GM18507 (cell line): ENCODE measurements at places on chromosomes 2 and 18.

DNA sequence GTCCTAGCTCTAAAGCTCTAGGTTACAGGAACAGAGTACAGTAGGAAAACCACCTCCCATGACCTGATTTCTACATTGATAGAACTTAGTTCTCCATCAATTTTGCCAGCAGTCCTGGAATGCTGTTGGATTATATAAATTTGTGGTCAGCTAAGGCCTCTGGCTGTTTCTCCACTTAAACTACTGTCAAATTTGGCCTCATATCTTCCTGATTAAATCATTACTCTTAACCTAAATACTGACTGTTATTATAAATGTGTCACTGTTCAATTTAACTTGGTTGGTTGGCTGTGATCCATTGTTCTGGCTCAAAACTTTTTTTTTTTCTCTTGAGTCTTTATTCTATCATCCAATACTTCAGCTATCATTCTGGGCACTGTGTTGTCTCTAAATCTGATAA is 71.2 kb downstream of the TGFA start:
- DNase-seq, result no peak

DNA sequence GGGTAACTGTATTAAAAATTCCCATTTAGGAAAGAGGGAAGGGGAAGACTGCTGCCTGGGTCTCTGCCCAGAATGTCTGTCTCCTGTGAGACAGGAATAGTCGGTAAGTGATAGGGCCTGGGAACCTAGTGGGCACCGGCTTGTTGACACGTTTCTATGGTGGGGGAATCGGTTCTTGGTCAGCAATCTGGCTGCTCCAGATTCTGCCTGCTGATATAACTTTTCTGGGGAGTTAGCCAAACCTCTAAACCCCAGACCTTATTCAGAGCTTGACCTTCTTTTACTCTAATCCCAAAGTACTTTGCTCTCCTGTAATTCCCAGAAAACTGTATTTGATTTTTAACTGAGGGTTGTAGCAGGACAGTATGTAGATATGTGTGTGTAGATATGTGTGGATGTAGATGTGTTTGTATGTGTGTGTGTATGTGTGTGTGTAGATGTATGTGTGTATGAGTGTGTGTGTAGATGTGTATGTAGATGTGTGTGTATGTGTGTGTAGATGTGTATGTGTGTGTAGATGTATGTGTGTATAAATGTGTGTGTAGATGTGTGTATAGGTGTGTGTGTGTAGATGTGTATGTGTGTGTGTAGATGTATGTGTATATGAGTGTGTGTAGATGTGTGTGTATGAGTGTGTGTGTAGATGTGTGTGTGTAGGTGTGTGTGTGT is 61.8 kb upstream of the TXNDC2 start:
- no peak for DNase-seq

GRCh38 chr2:199968126-199968525 is 12.7 kb downstream of the MAIP1 start:
- no peak for DNase-seq

GRCh38 chr2:237431837-237432236 is 17.9 kb upstream of the COL6A3 start:
- DNase-seq, result no peak

- DNase-seq, result no peak
Observed at GRCh38 chr2:48965204-48965603, 189.1 kb downstream of the FSHR start.

- DNase-seq, result no peak
Observed at GRCh38 chr2:239114119-239114581, 266.3 kb downstream of the TWIST2 start.

DNA sequence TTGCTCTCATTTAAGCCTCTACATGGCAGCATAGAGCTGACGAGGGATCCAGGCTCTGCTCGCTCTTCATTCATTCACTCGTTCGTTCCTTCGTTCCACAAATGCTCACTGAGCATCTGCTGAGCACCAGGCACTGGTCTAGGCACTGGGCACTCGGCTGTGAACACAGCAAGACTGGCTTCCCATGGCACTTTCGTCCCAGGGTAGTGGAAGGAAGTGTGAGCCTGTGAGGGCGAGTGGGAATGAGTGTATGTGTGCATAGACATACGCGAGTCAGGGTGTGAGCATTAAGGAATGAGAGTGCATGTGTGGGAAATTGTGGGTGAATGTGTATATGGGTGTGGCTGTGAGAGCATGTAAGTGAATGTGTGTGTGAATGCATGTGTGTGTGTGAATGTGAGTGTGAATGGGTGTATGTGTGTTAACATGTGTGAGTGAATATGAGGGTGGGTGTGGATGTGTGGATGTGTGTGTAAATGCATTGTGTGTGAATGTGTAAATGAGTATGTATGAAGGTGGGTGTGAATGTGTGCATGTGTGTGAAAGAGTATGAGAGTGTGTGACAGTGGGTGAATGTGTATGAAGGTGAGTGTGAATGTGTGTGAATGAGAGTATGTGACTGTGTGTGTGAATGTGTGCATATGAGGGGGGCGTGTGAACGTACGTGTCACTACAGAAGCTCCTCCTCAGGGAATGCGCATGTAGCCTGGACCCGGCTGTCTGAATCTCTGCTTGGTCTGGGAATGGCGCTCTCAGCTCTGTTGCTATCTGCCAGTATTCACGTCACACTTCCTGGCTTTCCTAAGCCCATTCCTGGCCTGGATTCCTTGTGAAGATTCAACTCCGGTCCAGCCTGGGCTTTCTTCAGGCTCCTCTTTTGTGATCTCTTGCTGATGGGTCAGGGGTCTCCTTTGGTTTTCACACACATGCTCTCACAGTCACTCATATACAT is 28.8 kb downstream of the SNORC start:
- DNase-seq, result no peak

DNA sequence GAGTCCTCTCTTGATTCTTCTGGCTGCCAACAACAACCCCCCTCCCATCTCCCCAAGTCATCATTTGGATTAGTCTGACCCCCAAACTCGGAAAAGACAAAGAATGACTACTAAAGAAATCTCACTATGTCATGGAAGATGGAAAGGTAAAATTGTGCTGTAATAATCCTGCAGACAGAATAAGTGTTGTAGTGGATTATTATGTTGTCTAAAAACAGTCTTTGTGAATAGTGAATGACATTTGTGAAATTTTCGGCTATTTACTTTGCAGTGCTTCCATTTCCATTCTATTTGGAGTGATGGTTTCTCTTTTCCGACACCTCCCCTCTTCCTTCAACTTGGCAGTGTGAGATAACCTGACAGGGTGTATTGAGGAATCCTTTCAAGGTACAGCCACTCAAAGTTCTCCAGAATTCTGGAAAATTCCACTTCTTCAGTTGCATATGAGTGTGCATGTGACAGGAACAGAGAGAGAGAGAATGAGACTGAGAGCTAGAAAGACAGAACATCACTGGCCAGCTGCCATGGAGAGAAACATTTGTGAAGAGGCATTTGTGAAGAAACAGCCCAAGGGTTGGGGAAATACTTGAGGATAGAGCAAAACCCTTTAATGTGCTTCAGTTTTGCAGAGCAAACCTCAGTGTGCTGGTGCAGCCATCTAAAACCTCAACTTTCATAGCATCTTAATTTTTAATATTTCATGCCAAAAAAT is 141.9 kb upstream of the DLX2 start:
- no peak for DNase-seq

GRCh38 chr2:203394519-203395227 is 66.5 kb downstream of the ABI2 start:
- DNase-seq, result no peak

- no peak for DNase-seq
Observed at GRCh38 chr18:54263904-54264336, 5.4 kb upstream of the POLI start.

DNA sequence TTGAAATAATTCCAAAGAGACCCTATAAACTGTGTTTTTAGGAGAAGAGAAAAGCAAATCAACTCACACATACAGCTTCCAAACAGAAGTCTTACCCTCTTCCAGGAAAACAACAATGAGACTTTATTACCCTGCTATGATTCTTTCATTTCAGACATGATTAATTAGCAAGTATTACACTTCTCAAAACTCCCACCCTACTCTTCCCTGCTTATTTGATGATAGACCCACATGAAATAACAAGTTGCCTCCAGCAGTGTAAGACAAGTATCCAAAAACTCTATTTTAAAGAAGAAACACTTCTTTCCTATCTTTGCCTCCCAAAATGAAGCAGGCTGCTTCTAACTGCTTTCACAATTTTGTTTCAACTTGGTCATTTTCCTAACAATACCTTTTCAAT is 4.1 kb downstream of the FIGN start:
- DNase-seq, result no peak

GRCh38 chr18:61892683-61893308 is at the start of gene RNF152:
Gene RNF152 (minus strand): TSS chr18:61893007. CDS start chr18:61816463, 76,544 bp downstream.
- no peak for DNase-seq

DNA sequence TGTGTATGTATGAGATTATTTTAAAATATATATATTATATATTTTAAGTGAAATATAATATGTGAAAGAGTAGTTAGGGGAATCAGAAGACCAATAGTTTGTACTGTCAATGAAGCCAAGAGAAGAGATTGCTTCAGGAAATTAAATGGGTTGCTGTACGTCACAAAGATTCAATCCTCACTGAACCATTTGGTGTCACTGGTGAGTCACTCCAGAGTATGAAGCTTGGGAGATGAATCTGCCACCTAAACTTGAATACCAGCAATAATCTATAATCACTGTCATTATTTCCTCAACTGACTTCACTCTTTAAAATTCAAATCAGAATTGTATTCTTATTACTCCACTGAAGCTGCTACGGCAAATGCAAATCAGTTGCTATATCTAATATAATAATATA is 41.9 kb upstream of the SCN9A start:
- DNase-seq, result no peak

DNA sequence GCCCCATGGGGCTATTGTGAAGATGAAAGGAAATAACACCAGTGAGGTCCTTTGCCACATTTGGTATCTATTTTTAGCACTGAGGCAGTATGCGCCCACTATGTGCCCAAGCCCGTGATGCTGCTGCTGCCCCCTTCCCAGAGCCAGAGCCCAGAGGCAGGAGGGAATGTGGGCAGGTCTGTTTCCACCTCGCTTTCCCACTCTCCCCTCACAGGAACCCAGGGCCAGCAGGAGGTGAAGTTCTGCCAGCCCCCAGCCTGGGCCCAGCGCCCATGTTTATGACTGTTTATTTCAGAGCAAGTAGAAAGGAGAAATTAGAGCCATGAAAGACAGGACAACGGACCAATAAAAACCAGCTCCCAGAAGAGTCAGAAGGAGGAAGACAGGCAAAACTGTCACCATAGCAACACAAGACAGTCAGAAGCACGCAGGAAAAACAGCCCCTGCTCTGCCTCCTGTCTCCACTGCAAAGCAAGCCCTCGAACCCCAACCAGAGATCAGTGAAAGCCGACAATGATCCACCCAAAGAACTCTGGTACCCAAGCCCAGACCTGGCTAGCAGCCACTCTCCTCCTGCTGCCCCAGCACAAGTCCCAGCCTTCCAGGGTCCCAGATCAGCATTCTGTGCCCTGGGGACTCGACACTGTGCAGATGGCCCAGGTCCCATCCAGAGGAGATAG is 1.4 kb downstream of the CYRIA start:
- no peak for DNase-seq

DNA sequence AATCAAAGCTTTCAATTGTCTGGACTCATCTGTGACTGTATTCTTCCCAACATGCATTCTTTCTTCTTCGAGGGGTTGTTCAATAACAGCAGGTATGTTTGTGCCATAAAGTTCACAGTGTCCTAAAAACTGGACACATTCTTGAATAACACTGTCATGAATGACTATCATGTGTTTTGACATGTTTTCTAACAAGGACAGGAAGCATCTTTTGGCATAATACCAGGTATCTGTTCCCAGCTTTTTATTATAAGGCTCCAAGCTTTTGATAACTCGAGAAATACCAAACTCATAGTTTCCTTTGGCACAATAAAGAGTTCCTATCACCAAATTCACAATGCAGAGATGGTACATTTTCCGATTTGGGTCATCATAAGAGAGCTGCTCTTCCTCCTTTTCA is 224.2 kb downstream of the AGPS start:
- no peak for DNase-seq

- DNase-seq, result no peak
Observed at GRCh38 chr2:195575016-195575415, 82.0 kb upstream of the SLC39A10 start.

- no peak for DNase-seq
Observed at GRCh38 chr2:236882930-236883329, 202.8 kb upstream of the COPS8 start.

GRCh38 chr2:203492965-203493364 is 42.1 kb downstream of the RAPH1 start:
- no peak for DNase-seq

GRCh38 chr2:25473758-25474340 is 132.1 kb upstream of the DNMT3A start:
- no peak for DNase-seq

- no peak for DNase-seq
Observed at GRCh38 chr2:17543131-17543660, 2.7 kb downstream of the VSNL1 start.

GRCh38 chr2:48873666-48874065 is 118.1 kb upstream of the LHCGR start:
- DNase-seq, result no peak

DNA sequence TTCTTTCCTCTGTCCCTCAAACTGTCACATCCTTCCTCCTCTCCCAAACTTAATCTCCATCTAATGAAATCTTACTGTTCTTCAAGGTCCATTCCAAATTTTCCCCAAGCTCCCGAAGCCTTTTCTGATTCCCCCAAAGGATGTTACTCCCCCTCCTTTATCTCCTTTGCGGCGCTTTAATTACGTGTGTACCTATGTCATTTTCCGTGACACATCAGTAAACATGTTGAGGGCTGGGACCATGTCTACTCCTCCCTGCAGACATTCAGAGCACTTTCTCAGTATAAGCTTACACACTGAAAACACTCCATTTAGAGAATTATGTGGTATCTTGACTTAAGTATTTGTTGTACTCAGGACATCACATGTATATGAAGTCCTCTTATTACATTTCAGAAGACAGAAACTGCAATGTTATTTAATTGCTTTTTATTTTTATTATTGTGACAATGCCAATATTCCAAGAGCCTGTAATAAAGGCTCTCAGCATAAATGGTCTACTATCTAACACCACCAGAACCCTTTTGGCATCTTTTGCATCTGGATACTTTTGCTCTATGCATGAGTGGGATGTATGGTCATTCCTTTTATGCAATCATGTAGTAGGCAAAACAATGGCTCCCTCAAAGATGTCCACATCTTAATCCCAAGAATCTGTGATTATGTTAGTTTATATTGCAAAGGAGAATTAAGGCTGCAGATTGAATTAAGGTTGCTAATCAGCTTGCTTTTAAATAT is 1.8 kb downstream of the NMI start:
- DNase-seq, result no peak

GRCh38 chr2:201049455-201049854 is 22.0 kb downstream of the HYCC2 start:
- DNase-seq, result no peak
